ENCODE measurements at places on chromosomes 2 and 18.
A peak's percentile ranks its signal among the peaks of the same experiment; 100 is the strongest.

- no peak for DNase-seq
Observed at GRCh38 chr2:63051042-63051794, 588 bp downstream of the OTX1 start.

GRCh38 chr2:209662021-209662420 is 109.6 kb upstream of the UNC80 start:
- no peak for DNase-seq

- DNase-seq, result no peak
Observed at GRCh38 chr2:15613736-15614429, 22.2 kb downstream of the DDX1 start.

- no peak for DNase-seq
Observed at GRCh38 chr18:75227535-75228296, 17.1 kb downstream of the TSHZ1 start.

DNA sequence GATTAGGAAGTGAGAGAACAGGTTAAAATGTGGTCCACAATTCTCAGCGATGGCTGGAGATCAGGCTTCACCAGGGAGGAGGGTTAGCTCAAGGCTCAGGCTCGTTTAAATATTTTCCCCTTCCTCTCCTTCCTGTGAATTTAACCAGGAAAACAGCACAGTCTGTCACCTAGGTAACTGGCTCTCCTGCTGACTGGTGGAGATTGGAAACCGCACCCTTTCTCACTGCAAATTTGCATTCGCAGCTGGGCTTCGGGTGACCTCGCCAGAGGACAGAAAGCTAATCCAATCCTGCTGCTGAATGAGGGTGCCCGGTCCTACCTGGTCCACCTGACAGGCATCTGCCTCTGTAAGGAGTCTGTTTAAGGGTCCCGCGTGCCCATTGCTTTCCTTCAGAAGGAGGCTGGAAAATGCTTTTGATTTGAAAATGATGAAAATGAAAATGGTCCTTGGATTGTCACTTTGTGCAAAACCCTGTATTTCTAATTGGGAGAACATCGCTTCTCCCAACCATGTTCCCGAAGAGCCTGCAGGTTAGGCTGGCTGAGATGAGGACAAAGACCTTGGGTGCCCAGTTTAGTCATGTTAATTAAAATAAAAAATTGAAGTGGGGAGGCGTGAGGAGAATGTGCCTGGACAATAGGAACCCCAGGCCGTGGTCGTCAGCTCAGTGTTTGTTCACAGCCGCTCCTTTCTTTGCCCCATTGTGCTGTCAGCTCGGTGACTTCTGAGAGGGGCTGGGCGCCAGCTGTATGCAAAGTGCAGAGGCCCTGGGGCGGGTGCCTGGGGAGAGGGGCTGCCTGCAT is 43.4 kb upstream of the MTCL1 start:
- no peak for DNase-seq

GRCh38 chr2:35495182-35495581 is 860.4 kb upstream of the CRIM1 start:
- no peak for DNase-seq

- no peak for DNase-seq
Observed at GRCh38 chr2:229462112-229462511, 191.0 kb upstream of the PID1 start.

- DNase-seq, result no peak
Observed at GRCh38 chr18:57433934-57434535, 1.1 kb upstream of the ONECUT2 start.

GRCh38 chr2:237035781-237036475 is 49.8 kb upstream of the COPS8 start:
- DNase-seq, result no peak

- DNase-seq, result no peak
Observed at GRCh38 chr2:107473150-107473549, 353.5 kb upstream of the RGPD4 start.

DNA sequence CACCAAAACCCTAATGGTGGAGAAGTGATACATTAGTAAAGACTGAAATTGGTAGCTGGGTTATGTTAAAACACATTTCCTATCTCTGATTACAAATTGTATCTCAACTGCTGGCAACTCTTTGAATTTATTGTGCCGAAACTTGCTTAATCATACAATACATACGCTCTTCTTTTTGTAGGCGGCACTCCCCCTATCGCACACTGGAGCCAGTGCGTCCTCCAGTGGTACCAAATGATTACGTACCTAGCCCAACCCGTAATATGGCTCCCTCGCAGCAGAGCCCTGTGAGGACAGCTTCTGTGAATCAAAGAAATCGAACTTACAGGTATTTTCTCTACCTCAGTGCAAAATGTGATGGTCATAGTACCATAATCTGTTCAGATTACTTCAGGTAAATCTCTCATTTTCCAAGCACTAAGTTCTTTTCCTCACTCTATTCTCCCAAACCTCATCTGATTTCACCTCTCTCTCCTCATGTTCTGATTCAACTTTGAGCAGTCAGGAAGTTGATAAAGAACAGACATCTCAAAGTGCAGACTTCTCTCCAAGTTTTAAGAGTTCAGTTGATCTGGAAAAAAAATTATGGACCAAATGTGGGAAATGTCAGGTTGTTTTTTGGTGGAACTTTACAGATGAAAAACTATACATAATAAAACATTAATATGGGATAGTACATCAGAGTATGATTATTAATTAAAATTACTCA is 66.5 kb downstream of the ABI2 start:
- peak; percentile 3 for DNase-seq
